HuH-7 (cell line): ENCODE measurements at places on chromosomes 6 and 20.

DNA sequence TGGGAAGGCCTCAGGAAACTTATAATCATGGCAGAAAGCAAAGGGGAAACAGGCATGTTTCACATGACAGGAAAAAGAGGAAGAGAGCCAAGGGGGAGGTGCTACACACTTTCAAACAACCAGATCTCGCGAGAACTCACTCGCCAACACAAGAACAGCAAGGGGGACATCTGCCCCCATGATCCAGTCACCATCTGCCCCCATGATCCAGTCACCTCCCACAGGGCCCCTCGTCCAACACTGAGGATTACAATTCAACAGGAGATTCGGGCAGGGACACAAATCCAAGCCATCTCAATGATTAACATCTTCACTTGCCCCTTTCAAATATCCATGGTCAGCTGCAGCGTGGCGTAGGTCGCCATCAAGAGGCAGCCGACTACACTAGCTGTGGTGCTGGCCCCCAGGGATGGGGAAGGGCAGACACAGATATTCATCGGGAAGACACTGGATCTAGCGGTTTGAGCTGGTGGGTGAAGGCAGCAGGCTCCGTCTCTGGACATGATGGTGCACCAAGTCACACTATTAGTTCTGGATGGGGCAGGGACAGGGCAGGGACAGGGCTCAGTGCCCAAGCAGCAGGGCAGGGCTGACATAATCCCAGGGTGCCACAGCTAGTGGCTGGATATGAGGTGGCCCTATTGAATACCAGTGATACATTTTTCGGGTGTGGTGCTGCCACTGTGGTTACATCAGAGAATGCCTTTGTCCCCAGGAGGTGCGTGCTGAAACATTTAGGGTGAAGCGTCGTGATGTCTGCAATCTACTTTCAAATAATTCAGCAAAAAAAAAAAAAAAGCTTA, 31.6 kb downstream of the TUBB2B start:
- DNase-seq: peak; percentile 37

DNA sequence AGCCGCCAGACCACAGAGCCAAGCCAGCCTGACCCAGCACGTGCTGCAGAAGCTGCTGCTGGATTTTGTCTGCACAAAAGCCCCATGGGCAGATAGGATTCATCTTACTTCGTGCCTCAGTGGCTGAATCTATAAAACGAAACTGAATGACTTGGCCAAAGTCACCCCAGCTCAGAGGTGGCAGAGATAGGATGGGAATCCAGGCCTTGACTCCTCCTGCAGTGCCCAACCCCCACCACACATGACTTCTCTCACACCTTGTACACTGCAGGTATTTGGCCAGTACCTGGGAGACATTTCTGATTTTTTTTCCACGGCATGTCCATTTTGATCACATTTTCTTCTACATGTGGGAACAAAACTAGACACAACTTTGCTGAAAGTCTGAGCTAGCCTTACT, 182.1 kb downstream of the ANKRD60 start:
- DNase-seq: no peak

GRCh38 chr20:17651760-17652388, 30.2 kb downstream of the RRBP1 start:
- no peak for DNase-seq

GRCh38 chr20:51541189-51542032, 1.1 kb downstream of the NFATC2 start:
- peak; percentile 80 for DNase-seq

- DNase-seq: no peak
These were observed 14.5 kb downstream of the ZNF76 start for GRCh38 chr6:35273822-35274559.

GRCh38 chr6:524803-525202, 132.1 kb downstream of the HUS1B start:
- no peak for DNase-seq

DNA sequence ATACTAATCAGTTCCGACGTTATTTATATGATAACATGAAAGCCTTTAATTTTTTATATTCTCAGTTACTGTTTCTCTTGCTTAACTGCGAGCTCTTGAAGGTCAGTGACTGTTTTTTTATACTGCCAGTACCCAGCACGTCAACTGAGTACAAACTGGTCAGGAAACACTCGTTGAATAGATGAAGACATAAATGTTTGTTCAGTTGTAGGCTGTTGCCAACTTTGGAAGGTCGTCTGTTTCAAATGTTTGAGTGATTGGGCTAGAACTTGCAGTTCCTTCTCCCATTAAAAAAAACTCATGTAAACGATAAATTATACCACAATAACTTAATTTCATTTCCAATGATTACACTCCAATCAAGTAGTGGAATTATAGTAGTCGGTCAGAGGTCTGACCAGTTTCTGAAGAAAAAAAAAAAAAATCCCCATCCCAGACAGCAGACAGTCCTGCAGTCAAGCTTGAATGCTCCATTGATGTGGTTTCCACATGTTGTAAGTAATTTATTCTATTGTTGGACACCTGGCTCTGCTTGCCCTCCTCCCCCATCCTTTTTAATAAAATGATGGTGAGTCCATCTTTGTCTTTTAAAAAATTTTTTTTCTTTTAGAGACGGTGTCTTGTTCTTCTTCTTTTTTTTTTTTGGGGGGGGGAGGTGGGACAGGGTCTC, 81.1 kb downstream of the SASH1 start:
- DNase-seq: no peak

DNA sequence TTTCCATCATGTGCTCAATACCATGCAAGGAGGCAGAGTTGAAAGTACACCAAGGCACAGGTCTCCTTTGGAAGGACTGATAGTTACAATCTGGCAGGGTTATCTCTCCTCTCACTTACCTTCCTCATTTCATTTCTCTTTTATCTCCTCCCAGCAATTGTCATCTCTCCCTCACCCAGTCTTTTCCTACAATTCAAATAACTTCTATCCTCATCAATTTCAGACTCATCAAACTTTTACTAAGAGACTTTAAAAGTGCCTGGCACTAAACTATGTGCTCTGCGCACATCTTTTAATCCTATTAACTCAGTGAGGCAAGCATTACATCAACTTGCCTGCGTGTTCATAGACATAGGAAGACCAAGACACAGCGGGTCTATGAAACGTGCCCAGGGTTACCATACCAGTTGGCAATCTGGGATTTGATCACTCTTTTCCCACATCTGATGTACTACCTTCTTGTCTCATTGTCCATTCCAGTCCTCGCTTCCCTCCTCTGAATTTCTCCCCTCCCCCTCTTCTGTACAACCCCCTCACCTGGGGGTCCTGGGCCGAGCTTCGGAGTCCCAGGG, 1.2 kb downstream of the VARS1 start:
- no peak for DNase-seq

- peak; percentile 64 for DNase-seq
These were observed 435 bp downstream of the ZSWIM3 start for GRCh38 chr20:45857882-45858216.

DNA sequence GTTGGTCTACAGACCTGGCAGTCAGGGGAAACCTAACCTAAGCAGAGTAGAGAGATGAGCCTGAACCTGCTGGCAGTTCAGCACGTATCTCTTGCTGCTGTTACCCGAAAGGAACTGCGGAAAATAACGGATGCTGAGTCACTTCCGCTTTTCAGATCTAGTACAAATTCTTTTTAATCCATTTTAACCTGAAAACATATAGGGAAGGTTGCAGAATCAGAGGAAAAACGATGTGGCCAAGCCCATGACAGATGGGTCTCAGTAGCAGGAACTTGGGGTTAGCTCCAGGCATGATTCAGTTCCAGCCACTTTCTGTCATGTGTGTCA, 351.9 kb upstream of the PRND start:
- DNase-seq: no peak

GRCh38 chr6:34416877-34417371, 8.9 kb downstream of the RPS10 start:
- no peak for DNase-seq
